ENCODE measurements at places on chromosomes 2 and 18. TPM values are rescaled to one million over a fixed set of nuclear protein-coding genes. Genes with fewer than 3 reads are reported as not detected.

GRCh38 chr2:13779996-13780395 lies 852.5 kb upstream of the LRATD1 start:
- no peak for DNase-seq

DNA sequence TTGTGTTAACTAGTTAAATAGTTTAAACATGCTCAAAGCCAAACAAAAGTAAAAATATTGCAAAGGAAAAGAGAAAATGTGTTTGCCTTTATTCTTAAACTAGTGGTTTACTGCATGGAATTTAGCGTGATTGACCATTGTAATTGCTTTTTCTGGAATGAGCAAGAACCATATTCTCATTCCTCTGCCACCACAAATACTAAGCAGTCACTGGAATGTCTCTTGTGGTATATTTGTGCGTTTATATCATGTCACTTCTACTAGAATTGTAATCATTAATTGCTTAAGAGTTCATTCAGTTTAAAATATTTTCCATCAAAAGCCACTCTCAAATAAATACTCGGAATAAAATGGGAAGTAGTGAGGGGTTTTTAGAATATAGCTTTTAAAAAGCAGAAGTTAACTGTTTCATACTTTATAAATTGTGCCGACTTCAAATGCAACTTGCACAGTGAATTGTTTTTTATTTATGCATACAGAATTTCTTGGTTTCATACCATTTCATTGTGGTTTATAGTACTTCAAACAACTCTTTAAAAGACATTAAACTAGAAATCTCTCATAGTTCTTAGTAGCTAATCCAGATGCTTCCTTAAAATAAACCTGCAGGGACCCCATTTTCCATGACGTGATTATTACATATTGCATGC lies 288.1 kb downstream of the EPHA4 start:
- no peak for DNase-seq

- no peak for DNase-seq
These were observed 43.6 kb downstream of the POLR1A start for GRCh38 chr2:86062043-86062442.

- DNase-seq, result no peak
These were observed 20.4 kb downstream of the GPD2 start for GRCh38 chr2:156456616-156457015.

DNA sequence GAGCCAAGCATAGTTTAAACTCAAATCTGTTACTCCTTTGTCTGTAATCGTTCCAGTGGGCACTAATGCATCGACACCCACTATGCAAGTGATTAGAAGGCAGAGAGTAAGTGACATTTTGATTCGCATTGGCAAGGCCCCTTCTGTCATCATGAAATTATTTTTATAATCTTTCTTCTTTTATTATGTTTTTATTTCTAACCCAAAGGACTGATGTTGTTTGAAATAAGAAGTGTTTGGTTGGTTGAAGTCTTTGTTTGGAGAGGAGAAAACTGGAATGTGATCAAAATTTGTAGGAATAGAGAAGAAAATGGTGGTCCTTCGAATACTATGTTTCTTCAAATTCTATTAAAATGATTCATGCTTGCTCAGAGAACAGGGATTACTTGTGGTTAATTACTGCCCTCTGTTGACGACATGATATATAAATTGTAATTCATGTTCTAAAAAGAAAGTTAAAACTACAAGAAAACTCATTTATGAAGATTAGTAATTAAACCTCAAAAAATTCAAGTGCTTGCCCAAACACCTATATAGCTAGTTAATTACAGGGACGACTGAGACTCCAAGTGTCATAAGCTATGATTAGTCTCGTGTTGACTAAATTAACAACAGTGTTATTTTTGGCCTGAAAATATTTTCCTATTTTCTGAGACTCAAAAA lies 26.4 kb upstream of the TFPI start:
- no peak for DNase-seq

GRCh38 chr2:120358734-120359465 lies 13.0 kb downstream of the INHBB start:
- DNase-seq, result no peak

- DNase-seq, result no peak
These were observed 510.6 kb downstream of the XIRP2 start for GRCh38 chr2:167398873-167399272.

DNA sequence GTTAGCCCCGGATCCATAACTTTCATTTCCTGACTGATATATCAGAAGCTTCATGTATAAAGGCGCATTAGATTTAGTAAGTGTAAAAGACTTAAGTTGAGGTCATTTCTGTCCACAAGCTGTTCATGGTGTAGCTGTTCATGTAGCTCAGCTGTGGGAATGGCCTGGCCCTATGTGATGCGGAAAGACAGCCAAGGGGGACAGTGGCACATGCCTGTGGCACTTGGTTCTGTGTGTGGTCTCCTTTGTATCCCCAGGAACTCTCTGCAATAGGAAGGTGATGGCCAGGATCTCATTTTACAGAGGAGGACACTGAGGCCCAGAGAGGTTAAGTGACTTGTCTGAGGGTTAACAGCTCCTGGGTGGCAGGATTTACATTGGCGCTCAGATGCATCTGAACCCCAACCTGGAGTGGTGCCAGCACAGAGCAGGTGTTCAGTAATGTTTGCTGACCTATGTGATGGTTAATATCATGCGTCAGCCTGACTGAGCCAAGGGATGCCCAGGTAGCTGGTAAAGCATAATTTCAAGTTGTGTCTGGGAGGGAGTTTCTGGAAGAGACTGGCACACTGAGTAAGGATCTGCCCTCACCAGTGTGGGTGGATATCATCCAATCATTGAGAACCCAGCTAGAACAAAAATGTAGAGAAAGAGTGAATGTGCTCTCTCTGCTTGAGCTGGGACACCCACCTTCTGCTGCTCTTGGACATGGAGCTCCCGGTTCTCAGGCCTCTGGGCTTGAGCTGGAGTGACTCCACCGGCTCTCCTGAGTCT lies 25.4 kb downstream of the HPCAL1 start:
- DNase-seq, result no peak

DNA sequence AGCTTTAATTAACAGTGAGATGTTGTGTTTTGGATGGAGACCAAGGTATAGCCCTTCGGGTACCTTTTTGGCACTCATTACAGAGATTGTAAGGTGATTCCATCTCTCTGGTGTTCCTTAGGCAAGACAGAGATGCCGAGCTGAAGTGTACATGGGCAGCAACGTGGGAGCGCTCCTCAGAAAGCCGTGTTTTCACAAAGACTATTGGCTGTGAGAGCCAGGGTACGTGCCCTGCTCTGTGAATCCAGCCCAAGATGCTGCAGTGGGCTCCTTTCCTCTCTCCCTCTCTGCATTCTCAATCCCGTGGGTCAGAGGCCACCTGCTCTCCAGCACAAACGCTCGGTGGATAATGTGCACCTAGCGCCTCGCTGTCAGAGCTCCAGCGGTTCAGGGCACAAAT lies 203.0 kb upstream of the EPHA4 start:
- no peak for DNase-seq

GRCh38 chr2:9168821-9169221 lies 37.8 kb upstream of the ASAP2 start:
- DNase-seq, result no peak

DNA sequence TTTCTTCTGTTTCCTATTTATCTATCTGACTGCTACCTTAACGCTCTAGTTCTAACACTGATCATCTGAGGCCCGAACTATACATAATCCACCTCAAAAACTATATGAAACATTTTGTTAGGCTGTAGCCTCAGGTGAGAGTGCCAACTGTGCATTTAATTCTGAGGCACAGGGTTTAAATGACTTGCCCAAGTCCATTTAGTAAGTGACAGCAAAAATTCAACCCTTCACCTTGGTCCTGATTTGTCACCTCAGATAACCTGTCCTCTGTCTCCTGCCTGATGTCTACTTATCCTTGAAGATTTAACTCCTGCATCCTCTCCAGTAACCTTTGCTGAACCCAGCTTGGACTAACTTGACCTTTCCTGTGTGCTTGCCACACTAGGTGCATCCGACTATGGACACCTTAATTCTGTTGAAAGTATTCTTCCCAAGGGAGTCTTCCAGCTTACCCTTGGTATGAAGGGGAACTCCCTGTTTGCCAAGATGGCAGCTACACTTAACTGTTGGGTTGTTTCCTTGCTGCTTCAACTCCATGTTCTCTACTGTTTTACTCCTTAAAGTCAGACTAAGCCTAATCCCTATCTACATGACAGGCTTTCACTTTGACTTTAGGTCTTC lies 23.5 kb downstream of the CD302 start:
- no peak for DNase-seq

- no peak for DNase-seq
These were observed 63.8 kb upstream of the SEC11C start for GRCh38 chr18:59075923-59076322.

- no peak for DNase-seq
These were observed 3.8 kb upstream of the AQP12B start for GRCh38 chr2:240686460-240686859.

DNA sequence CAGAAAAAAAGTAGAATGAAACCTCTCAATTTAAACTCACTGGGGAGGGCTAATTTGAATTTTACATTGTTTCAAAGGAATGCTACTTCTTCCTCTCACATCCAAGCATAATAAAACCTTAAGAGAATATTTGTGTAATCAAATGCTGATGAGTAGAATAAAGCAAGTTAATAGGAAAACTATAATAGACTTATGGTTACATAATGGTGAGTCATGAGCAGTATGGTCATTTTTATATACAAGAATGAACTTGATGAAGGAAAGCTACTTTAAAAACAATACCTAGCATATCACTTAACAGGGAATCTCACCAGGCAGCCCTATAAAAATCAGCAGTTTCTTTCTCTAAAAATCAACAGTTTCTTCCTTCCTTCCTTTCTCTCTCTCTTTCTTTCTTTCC lies 80.3 kb downstream of the VSNL1 start:
- no peak for DNase-seq

DNA sequence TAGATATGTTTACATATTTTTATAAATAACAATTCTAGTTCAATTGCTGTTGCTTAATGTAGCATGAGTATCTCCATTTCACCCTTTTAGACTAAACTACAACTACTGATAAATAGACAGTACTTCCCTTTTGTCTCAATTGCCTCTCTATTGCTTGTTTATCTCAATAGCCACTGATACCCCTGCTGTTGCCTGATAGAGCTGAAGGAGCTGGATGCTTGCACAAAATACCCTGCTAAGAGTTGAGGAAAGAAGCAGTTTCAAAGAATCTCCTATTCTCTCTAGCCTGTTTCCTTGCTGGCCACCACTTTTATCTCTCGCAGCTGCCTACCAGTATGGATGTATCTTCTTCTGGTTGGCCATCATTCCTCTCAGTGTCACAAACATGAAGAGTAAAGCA lies 16.9 kb upstream of the ZNF804A start:
- DNase-seq, result no peak

- DNase-seq, result no peak
These were observed 37.8 kb downstream of the GCG start for GRCh38 chr2:162114271-162114670.

DNA sequence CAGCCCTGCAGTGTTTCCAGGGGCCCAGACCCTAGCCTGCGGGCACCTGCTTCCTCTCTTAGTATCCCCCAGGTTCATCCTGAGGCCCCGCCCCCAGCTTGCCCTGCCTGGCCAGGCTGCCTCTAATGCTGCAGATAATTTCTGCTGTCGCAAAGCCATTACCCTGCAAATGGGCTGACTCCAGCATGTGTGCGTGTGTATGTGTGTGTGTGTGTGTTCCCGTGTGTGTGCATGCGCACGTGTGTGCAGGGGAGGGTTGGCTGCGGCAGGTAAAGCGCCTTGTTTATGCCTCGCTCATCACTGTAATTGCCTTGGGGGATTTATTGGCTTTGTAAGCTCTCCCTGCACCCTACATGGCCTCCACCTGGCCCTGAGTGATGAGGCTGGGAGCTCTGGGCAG lies 7.6 kb upstream of the PRSS56 start:
- no peak for DNase-seq

The EN1 gene
- total RNA-seq, result not detected

The FAM110C gene
- 8.2 TPM for total RNA-seq

The AGPS gene
- total RNA-seq, result 26.8 TPM

The KCNG3 gene
- not detected for total RNA-seq

The ANKRD30B gene
- not detected for total RNA-seq

The HOXD4 gene
- total RNA-seq, result not detected

The C1QL2 gene
- not detected for total RNA-seq

The KYNU gene
- 37.0 TPM for total RNA-seq

The EVX2 gene
- not detected for total RNA-seq

Measured in right lobe of liver (tissue), 6 donors.